Progenitor cell of endocrine pancreas (in vitro differentiated cells): ENCODE measurements at places on chromosomes 7 and 10. TPM values are rescaled to one million over a fixed set of nuclear protein-coding genes. Genes with fewer than 3 reads are reported as not detected.

CYP2C19 gene
- total RNA-seq: 0.42 TPM in 1 of 2 replicates, not detected in the other

PRSS37 gene
- not detected in 2 replicates for total RNA-seq

RAPGEF5 gene
- 9.7 and 9.9 TPM in 2 replicates for total RNA-seq

LIPN gene
- not detected in 2 replicates for total RNA-seq

SNX10 gene
- 9.2 and 10.0 TPM in 2 replicates for total RNA-seq
